MM.1S (cell line): ENCODE measurements at places on chromosomes 11 and 22.

DNA sequence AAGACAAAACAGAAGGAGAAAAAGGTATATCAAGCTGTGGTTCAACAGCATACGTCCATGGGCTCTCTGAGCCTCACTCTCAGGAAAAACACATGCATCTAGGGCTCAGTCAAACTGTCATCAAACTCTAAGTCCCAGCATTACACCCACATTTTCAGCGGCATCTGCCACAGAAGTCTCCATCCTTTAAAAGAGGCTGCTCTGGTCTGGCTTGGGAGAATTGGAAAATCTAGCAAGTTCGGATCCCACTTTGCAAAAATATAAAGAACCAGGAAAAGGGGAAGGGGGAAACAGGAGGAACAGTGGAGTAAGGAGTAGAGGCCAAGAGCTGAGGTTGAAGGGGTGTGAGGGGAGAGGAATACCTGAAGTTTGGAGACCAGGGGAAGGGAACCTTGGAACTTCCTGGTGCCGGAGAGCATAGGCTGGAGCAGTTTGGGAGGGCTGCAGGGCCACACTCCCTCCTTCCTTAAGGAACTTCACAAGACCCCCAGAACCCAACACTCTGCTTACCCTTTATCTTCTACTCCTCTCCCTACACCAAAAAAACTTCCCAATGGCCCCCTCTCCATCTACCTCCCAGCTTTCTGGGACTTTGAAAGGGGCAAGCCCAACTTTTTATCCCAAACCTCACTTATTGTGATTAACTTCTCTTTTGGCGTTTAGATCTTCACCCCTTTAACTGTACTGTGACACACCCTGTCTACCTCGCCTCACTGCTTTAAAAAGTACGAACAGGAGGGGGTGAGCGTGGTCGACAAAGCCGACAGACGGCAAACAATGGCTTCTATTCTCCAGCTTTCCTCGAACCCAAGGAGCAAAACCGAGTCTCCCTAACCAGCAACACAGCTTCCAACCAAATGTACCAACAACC, 4.0 kb downstream of the PAX6 start:
- DNase-seq, result no peak

- no peak for DNase-seq
Measured at GRCh38 chr22:22111267-22111751, 128.7 kb upstream of the TOP3B start.

DNA sequence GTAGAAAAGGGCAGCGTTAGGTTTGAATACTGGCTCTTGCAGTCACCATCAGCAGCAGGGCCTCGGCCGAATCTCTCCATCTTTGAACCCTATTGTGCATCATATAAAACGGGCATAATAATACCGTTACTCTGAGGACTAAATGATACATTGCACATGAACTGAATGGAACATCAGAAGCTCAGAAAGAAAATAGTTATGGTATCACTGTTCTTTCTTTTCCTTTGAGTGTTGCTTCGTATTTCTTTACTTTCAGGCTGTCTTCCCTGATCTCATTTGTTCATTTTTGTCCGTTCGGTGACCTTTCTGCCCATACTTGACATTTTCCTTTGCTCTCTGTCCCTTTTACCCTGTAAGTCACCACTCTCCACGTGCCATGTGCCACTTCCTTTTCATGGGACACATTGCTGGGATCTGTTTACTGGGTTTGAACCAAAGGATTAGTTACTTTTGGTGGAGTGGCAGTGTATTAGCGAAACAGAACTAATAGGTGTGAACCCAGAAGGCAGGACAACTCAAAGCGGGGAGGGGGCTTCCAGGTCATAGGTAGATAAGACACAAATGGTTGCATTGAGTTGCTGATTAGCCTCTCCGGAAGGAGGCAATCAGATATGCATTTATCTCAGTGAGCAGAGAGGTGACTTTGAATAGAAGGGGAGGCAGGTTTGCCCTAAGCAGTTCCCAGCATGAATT, 717 bp upstream of the ZNF202 start:
- DNase-seq, result peak; percentile 15

DNA sequence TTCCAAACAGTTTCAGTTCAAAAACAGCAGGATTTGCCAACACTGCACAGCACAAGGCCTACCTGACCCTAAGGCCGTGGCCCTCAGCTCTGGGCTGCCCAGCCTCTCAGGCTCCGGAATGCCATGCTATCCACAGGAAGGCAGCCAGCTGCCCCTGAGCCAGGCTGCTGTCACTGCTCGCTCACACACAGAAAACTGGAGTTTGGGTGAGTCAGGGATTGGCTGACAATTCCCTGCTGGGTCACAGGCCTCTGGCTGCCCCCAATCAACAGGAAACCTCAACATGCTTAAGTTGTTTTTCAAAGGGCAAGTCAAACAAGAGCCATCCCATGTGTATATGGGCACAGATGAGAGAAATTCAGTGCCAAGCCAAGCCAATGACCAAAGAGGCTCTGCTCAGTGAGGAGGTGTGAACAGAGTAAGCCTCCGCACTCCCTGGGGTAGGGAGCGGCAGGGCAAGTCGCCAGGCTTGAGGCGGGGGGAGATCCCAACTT, 50.2 kb downstream of the RPL27A start:
- no peak for DNase-seq

DNA sequence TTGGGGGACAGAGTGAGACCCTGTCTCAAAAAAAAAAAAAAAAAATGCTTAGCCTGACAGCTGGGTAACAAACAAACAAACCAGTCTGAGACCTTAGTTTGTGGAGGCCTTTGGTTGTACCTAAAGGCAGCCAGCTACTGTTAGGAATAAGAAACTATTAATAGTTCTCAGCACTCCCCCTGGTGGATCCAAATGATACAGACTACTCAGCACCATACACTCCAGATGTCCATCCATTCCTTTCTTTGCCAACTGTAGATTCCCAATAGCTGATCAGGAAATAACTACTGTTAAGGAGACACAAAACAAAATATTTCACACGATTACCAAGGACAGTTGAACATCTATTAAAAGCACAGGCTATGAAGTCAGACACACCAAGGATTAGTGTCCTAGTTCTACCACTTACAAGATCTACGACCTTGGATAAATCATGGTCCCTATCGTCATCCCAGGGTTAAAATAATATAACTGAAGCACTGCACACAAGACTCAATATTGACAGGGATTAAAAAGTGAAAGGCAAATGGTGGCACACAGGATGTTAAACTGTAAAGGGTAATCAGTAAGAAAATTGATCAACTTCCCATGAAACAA, 17.2 kb downstream of the CLDN25 start:
- DNase-seq, result peak; percentile 25

GRCh38 chr11:13698132-13698531, 29.7 kb downstream of the FAR1 start:
- DNase-seq, result no peak

- DNase-seq, result no peak
Measured at GRCh38 chr11:44928144-44928543, 22.5 kb downstream of the TP53I11 start.

DNA sequence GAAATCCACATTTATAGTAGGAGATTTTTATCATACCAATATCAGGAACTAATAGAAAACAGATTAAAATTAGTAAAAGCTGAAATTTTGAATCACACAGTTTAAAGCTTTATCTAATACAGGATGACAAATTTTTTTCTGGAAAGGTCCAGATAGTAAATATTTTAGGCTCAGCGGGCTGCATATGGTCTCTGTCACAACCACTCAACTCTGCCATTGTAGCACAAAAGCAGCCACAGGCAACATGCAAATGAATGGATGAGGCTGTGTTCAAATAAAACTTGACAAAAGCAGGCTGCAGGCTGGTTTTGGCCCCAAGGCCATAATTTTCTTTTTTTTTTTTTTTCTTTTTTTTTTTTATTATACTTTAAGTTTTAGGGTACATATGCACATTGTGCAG, 108.2 kb upstream of the CCDC90B start:
- DNase-seq, result no peak

DNA sequence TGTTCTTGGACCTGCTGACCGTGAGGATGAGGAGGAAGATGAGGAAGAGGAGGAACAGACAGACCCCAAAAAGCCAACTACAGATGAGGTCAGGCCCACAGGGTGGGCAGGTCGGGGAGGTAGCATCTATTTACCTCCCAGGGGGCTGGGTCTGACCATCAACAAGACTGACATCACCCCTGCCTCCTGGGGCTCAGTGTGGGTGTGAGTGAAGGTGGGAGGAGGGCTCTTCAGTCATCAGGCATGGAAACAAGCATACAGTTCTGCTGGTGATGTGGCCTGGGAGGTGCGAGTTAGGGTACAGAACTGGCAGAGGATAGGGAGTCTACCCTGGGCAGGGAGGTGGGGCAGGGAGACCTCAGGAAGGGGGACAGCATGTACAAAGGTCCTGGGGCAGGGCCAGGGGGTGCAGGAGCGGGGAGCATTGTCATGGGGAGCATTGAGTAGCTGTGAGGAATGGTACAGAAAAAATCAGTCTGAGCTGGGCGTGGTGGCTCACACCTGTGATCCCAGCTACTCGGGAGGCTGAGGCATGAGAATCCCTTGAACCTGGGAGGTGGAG, 8.9 kb downstream of the PLCB3 start:
- DNase-seq, result no peak

- no peak for DNase-seq
Measured at GRCh38 chr22:50732681-50733080, 5.3 kb upstream of the ACR start.

GRCh38 chr11:4430051-4430450, 19.0 kb upstream of the OR52K2 start:
- DNase-seq, result no peak

DNA sequence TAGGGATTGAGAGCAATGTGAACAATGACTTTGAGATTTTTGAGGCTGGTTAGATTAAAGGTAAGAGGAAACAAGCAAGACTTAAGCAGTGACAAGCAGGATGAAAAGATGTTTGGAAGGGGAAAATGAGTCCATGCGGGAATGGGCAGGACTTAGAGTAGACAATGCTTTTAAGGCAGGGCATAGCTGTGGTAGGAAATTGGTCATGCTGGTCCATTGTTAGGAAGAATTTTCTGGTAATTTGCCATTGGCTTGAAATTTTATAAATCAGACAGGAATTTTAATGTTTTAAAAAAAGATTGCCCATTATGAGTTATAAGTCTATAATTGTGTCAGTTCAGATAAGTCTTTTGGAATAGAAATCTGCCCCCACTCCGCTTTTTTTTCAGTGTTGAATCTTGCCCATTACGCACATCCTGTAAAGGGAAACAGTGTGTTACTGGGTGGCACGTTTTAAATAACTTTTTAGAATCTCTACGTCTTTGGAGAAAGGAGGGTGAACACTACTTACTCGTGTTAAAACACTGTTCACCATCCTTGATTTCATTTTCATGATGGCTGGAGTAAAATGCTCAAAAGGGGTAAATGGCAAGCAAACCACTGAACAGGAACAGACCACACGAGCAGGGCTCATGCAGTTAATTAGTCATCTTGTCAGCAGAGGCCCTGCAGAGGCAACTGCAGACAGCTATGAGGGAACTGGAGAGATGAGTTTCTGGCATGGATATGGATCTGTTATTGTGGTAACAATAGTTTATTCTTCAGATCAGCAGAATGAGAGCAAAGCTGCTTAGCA, 25.0 kb downstream of the SWAP70 start:
- no peak for DNase-seq

DNA sequence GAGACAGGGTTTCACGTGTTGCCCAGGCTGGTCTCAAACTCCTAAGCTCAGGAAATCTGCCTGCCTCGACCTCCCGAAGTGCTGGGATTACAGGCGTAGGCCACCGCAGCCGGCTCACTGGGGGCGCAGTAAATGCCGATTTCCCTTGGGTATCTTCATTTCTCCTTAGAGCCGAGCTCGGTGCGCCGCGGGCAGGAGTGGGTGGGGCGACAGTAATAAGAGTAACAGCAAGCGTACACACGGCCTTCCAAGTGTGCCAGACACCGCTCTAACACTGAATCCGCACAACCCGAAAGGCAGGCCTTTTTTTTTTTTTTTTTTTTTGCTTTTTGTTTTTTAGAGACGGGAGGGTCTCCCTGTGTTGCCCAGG, 500 bp upstream of the ADSL start:
- peak; percentile 63 for DNase-seq

- no peak for DNase-seq
Measured at GRCh38 chr11:15194671-15195415, 80.1 kb downstream of the INSC start.

DNA sequence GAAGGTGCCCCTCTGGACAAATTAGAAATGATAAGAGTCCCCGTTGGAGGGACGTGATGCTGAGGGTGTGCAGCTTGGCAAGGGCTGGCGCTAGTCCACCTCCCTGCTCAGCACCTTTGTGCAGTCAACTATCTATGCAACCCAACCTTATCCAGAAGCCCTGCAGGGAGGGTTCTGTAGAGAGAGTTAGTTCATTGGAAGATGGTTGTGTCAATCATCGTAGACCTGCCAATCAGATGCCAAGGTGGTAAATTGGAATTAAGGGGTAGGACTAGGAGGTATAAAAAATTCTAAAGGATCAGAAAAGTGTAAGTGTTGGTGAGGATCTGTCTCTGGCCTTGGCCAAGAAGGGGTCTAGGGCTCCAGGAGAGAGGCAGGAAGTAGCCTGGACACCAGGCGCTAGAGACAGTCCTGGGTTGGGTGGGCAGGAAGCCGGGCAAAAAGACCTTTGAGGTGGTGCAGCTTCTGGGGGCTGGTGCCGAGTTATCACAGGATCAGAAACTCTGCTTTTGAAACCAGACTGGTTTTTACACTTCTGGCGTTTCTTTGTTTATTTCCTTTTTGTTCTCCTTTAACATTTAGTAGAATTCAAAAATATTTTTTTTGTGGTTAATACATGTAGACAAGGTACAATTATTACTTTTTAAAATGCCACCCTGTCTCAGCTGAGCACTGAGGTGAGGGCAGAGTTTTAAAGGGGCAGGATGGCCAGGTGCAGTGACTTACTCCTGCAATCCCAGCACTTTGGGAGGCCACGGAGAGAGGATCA, 1.6 kb downstream of the C1QTNF6 start:
- peak; percentile 68 for DNase-seq

- DNase-seq, result no peak
Measured at GRCh38 chr11:112858289-112859023, 102.8 kb upstream of the NCAM1 start.

DNA sequence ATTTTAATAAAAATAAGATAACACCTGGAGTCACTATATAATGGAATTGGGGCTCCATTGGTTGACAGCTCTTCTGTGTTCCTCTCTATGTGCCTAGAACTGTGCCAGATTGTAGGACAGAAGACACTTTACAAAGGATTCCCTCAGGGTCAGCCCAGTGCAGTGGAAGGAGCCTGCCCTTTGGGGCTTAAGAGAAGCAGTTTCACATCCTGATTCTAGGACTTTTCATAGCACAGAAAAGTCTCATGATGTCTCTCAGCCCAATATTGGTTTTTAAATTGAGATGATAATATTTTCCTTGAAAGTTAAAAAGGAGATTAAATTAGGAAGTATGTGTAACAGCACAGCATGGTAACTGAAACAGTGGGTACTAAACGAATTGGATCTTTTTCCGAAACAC, 7.1 kb downstream of the PLAAT4 start:
- no peak for DNase-seq
